ENCODE measurements at places on chromosomes 7 and 10.
A peak's percentile ranks its signal among the peaks of the same experiment; 100 is the strongest.

GRCh38 chr7:47940088-47941013 is 7.9 kb downstream of the PKD1L1 start:
- DNase-seq, result no peak

GRCh38 chr7:129169171-129169671 is 19.2 kb upstream of the SMO start:
- peak; percentile 39 for DNase-seq

DNA sequence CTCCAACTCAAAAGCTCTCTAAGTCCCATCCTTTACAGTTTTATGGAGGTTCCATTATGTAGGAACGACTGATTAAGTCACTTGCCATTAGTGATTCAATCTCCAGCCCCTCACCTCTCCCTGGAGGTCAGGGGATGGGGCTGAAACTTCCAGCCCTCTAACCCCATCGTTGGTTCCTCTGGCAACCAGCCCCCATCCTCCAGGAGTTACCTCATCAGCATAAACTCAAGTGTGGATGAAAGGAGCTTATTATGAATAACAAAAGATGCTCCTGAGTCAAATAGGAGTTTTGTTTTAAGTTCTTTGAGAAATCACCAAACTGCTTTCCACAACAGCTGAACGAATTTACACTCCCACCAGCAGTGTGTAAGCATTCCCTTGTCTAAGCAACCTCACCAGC is 494.3 kb upstream of the AUTS2 start:
- DNase-seq, result no peak

GRCh38 chr7:144454-144826 is 47.9 kb upstream of the FAM20C start:
- DNase-seq, result no peak

- no peak for DNase-seq
Measured at GRCh38 chr7:120582916-120583315, 275.0 kb downstream of the TSPAN12 start.

GRCh38 chr10:47323636-47324296 is 1.5 kb downstream of the GDF2 start:
- DNase-seq, result no peak

DNA sequence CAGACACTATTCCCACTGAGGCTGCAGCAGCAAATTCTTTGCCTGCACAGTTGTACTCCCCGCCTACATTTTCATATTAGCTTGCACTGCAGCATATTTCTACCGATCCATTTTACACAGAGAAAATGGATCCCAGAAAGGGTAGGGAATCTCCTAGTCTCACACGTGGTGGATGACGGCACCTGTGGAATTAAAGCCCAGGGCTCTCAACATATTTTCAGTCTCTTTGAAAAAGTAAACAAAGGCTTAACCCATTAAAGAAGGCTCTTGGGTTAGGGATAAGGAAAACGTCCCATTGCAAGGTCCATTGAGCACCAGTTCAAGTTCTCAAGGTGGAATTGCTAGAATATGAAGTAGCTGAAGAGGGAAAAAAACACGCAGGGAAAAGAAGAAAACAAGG is 49.4 kb upstream of the FOXI2 start:
- DNase-seq, result no peak

GRCh38 chr10:112383325-112383724 is 9.4 kb downstream of the ACSL5 start:
- DNase-seq, result no peak

- DNase-seq, result no peak
Measured at GRCh38 chr7:79221211-79221610, 232.3 kb downstream of the MAGI2 start.

- DNase-seq, result no peak
Measured at GRCh38 chr7:113784316-113784715, 134.5 kb downstream of the PPP1R3A start.

DNA sequence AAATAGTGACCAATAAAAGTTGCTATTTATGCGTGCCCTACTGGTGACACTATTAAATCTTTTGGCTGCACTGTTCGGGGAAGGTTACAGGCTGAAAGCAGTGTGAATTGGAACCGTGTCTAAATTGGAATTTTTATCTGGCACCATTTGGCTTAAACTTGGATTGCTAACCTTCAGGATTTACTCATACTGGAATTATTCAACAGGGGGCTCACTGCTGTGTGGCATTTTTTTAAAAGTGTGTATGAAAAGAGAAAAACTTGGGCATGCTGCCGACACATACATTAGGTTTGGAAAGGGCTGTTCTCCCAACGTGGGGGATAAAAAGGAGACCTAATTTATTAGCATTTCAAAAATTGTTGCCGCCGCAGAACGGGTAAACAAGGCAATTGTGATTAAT is 537.9 kb upstream of the MGMT start:
- no peak for DNase-seq

DNA sequence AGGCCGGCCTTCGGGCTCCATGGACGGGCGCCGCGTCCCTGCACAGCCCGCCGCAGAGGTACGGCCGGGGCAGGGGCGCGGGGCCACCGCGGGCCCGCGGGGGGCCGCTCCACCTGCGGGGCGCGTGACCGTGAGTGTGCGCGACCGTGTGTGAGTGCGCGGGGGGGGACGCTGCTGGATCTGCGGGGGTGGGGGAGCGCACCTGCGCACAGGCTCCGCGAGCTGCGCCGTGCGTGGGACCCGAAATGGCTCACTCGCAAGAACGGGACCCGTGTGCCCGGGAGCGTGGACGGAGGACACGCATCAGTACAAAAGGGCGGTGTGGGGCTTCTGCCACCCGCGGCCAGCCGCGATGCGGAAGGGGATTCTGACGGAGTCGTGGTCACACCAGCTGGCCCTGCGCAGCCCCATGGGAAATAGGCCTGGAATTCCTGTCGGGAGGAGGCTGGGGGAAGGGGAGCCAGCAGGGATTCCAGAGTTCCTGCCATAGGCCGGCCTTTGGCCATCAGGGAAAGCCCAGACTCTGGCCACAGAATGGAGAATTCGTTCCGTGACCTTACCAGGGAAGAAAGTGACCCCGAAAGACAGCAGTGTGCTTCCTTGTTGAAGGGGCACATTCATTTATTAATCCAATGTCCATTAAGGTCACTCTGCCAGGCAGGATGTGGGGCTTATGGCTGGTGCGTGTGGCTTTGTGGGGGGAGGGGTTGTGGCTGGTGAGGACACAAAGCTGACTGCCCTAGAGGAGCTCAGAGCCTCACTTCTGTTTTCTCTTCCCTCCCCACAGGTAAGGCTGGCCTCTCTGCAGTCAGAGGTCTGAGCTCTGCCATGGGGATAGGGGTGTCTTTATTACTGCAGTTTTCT is 494 bp downstream of the REPIN1 start:
- DNase-seq, result no peak

- no peak for DNase-seq
Measured at GRCh38 chr10:3165196-3165595, 7.4 kb downstream of the PITRM1 start.

- no peak for DNase-seq
Measured at GRCh38 chr10:60607372-60607771, 170.9 kb upstream of the CDK1 start.

- no peak for DNase-seq
Measured at GRCh38 chr10:104819731-104820130, 178.6 kb downstream of the SORCS3 start.

DNA sequence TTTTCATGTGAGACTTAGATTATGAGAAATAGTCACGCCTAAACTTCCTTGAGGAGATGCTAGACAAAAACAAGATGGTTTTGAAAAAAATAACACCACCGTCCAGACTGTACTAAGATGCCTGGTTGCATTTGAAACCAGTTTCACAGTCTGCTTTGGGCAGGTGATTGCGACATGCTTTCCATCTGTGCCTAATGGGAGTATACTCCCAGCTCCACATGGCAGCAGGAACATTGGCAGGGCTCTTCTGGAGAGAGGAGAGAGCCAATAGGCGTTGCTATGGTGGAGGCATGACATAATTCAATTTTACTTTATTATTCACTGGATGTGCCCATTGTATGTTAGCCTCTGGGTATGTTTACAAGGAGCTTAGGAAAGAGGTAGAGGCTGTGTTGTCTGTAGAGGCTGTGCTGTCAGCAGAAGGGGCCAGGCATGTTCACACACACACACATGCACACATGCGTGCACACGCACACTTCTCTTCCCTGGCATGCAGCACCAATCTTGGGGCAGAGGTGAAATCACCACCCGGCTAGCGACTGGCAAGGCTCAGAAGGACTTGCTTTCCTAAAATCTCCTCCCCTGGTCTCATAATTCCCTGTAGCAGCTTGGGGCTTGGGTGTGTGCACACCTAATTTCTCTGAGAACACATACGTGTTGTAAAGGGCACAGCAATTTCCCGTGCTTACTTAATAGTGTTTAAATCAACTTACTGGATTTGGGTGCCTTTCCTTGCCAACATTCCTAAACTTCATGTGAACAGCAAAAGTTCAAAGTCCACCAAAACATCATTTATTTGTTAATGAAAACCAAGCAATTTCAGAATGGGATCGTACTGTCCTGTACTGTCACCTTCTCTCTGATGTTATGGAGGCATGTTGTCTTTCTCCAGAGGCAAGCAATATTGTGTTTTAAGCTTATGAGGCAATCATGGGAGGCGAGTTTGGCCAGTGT is 162.1 kb downstream of the TCF7L2 start:
- DNase-seq, result no peak

- no peak for DNase-seq
Measured at GRCh38 chr7:154231732-154232131, 179.5 kb downstream of the DPP6 start.

GRCh38 chr10:16520900-16521299 is 779 bp downstream of the C1QL3 start:
- peak; percentile 48 for DNase-seq

DNA sequence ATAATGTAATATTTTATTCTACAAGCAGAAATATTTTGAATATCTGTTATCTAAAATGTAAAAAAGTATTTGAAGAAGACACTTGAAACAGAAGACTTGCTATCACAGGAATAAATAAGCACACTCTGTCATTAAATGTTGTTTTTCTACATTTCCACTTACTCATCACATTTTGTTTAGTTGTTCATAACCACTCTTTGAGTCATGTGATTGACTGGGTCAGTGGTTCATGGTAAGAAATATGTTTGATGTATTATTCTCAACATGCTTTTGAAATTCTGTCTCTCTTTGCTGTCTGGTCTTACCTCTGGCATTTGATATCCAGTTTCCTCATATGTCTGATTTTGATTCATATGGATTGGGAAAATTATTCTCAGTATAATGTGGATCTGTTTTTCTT is 171.8 kb downstream of the SUGCT start:
- no peak for DNase-seq

GRCh38 chr7:22542254-22542653 is 42.3 kb upstream of the STEAP1B start:
- DNase-seq, result no peak

DNA sequence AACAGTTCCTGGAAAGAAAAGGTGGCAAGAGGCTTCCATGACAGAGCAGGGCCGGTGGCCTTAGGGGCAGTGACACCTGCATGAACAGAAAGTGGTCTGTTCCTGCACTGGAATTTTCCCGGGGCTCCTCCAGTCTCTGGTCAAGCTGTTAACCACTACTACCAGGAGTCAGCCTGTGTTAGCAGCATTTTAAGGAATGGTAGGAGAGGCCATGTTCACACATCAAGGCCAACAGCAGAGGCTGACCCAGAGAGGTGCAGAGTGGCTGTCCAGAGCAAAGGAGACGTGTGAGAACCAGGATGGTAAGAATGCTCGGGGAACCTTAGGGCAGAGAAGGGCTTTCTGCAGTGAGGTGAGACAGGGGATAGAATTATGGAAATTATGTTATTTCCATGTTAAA is 8.5 kb downstream of the H2BK1 start:
- DNase-seq, result no peak

GRCh38 chr10:89296220-89296648 is 5.6 kb upstream of the IFIT2 start:
- DNase-seq, result no peak

DNA sequence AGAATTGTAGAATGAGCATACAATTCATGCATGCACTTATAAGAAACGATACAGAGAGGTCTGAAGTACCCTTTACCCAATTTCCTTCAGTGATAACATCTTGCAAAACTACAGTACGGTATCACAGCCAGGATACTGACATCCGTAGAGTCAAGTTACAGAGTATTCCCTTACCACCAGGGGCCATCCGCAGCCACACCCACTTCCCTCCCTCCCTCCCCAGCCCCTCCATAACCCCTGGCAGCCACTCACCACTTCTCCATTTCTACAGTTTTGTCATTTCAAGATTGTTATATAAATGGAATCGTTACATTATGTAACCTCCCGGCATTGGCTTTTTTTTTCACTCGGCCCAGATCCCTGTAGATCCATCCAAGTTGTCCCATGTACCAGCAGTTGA is 113.6 kb upstream of the RET start:
- no peak for DNase-seq

DNA sequence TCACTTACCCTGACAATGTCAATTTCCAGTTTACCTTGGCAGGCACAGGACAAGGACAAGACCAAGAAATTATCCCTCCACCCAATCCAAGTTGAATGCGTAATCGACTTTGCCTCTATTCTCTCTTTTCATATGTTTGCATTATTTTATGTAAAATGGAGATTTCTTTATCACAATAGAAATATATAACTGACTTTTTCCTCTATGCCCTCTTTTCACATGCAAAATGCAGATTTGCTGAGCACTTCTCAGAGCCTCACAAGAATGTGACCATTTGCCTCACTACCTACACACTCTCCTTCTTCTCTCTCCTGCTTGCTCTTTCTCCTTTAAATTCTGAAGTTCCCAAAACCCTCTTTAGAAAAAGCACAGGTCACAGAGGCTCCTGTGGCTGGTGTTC is 15.1 kb downstream of the CYP3A43 start:
- no peak for DNase-seq

- DNase-seq, result no peak
Measured at GRCh38 chr7:11177793-11178192, 204.1 kb downstream of the PHF14 start.

- DNase-seq, result no peak
Measured at GRCh38 chr7:45066409-45066808, 22.4 kb downstream of the NACAD start.

GRCh38 chr10:73968098-73968521 is 29.8 kb upstream of the VCL start:
- no peak for DNase-seq

DNA sequence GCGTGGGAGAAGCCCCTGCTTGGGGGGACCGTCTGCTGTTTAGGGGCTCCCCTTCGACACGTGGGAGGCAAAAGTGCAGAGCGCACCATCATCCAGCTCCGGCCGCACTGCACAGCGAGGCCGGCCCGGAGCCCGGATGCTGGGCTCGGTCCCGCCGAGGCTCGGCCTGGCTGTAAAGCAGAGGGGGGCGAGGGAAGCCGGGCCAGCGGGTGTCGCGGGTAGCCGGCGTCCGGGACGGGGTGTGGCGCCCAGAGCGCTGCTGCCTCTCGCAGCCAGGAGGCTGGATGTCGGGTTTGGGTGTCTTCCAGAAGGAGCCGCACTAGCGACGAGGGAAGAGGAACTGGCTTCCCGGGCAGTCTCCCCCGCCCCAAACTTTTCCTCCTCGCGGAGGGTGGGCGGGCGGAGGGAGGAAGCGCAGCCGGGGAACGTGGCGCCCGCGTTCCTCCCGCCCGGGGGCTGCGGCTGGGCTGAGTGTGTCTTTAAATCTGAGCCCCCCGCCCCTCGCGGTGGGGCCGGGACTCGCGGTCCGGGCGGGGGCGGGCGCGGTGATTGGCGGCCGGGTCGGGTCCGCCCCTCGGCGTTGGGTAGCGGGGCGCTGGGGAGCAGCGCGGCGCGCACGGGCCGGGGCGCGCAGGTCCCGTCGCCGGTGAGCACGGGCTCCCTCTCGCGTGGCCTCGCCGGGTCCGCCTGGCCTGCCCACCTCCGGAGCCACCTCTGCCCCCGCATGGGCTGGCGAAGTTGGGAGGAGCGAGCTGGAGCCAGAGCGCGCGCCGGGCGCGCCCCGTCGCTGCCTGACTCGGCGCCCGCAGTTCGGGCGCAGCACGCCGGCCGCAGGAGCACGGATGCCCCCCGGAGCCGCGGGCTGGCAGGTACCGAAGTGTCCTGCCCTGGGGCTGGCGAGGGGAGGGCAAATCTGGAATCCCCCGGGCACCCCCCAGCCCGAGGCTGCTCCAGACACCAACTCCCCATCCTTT is at the start of gene PALD1:
Gene PALD1 (plus strand): TSS at position 577 of the 974 bp plus-strand sequence. CDS start 47,185 bp downstream, outside the sequence.
- DNase-seq, result peak; percentile 55

Measured in activated T-cell treated with anti-CD3 and anti-CD28 coated beads for 48 hours (primary cell).